ENCODE measurements at places on chromosomes 11 and 22. TPM values are rescaled to one million over a fixed set of nuclear protein-coding genes. Genes with fewer than 3 reads are reported as not detected.

DNA sequence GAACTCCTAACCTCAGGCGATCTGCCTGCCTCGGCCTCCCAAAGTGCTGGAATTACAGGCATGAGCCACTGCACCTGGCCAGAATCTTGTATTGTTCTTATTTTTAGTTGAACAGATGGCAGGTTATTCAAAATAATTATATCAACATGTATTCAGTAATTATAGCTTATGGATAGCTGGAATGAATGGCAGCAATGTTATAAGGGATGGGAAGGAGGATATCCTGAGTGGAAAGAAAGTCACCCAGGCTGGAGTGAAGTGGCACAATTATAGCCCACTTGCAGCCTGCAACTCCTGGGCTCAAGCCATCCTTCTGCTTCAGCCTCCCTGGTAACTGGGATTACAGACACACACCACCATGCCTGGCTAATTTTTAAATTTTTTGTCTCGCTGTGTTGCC, 88.1 kb downstream of the MED15 start:
- H3K4me1 ChIP-seq, result no peaks in the 10 kb centered on the region
- no peak for DNase-seq
- no peaks in the 10 kb centered on the region for H3K27me3 ChIP-seq

DNA sequence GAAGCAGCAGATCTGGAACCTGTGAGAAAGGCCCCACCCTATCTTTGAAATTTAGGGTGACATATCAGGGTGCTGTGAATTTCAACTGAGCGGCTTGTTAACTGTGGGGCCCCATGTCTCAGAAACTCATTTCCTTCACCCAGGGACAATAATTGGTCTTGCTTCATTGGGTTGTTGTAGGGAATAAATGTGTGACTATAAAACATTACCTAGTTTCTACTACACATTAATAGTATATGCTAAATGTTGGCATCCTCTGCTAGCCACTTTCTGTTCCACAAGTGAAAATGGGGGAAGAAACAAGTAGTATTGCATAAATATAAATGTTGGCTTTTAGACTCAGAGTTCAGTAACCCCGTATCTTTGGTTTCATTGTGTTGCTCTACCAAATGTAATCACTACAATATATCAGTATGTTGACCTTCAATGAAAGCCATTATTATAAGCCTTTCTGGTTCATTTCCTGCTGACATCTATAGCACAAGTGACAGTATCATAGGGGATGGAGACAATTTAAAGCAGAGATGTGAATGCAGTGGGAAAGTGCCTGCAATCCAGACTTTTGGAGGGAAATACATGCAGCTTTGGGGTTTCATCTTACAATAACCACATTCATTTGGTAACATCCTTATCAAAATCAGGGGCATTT, 905.5 kb upstream of the RAG2 start:
- H3K27ac ChIP-seq, result no peak overlapping the region
- no peak for DNase-seq
- no peaks in the 10 kb centered on the region for H3K27me3 ChIP-seq
- H3K4me1 ChIP-seq, result peaks cover 18% of the 10 kb centered on the region

The FXYD6 gene
- total RNA-seq, result 28.5 TPM

DNA sequence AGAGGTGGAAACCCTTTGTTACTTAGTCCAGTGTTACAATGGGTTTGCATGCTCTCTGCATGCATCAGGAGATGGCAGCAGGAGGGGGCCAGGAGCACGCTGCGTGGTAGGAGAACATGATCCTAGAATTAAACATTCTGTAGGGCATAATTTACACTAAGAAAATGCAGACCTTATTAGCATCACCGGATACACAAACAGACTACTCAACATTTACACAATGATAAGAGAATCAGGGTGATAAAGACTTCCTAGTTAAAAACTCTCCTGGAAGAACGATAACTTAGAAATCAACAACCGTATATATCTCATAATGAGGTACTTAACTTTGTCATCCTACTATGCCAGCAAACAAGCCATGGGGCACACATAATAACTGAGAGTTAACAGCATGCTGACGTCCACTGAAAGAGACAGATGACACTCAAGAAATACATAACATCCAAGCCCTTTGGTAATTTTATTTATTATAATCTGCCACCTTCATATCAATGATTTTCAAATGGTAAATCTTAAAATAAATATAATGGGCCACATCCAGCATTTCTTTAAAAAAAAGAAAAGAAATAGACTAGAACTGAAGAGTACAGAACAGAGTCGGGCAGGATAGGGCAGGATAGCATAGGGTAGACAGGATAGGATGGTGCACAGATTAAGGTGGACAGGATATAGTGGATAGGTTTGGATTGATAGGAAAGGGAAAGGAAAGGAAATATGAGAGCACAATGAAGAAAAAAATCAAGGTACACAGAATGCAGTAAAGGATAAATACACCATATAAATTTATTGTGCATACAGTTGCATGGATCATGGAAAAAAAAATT, 27.5 kb downstream of the CADM1 start:
- peak overlapping the region; percentile 76 for H3K27ac ChIP-seq
- H3K27me3 ChIP-seq, result peaks cover 3% of the 10 kb centered on the region
- DNase-seq, result no peak
- H3K4me3 ChIP-seq, result peak overlapping the region; percentile 12

- H3K4me3 ChIP-seq, result no peak overlapping the region
- no peak overlapping the region for H3K27ac ChIP-seq
- H3K27me3 ChIP-seq, result peaks cover 3% of the 10 kb centered on the region
- no peaks in the 10 kb centered on the region for H3K36me3 ChIP-seq
Observed at GRCh38 chr11:121368364-121369240, 76.0 kb downstream of the SC5D start.

GRCh38 chr11:19735909-19736498, 23.4 kb downstream of the NAV2 start:
- no peak overlapping the region for H3K4me3 ChIP-seq
- DNase-seq, result no peak
- H3K27me3 ChIP-seq, result peaks cover 26% of the 10 kb centered on the region
- H3K4me1 ChIP-seq, result peaks cover 12% of the 10 kb centered on the region

GRCh38 chr11:64757549-64758329, 2.0 kb downstream of the PYGM start:
- peaks cover 14% of the 10 kb centered on the region for H3K4me1 ChIP-seq
- no peak overlapping the region for H3K4me3 ChIP-seq
- no peak for DNase-seq
- H3K27me3 ChIP-seq, result no peaks in the 10 kb centered on the region
- H3K27ac ChIP-seq, result no peak overlapping the region

DNA sequence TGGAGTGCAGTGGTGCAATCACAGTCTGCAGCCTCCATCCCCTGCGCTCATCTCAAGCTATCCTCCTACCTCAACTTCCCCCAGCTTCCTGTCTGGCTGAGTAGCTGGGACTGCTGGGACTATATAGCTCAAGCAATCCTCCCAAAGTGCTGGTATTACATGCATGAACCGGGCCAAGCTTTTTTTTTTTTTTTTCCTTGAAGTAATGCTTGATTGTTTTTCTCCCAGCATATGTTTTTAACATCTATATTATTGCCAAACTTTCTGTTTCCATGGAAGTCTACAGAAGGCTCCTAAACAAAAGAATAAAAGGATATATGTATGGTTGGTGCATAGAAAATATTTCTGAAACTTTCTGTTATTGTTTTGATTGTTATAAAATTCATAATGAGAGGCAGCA, 853.6 kb downstream of the KCNA4 start:
- H3K4me1 ChIP-seq, result no peaks in the 10 kb centered on the region
- no peaks in the 10 kb centered on the region for H3K36me3 ChIP-seq
- H3K4me3 ChIP-seq, result no peak overlapping the region

The CRYBA4 gene
- total RNA-seq, result not detected

GRCh38 chr11:35583126-35583525, 35.1 kb upstream of the FJX1 start:
- H3K4me3 ChIP-seq, result no peak overlapping the region
- H3K27me3 ChIP-seq, result peaks cover 5% of the 10 kb centered on the region
- H3K4me1 ChIP-seq, result peaks cover 3% of the 10 kb centered on the region
- H3K27ac ChIP-seq, result no peak overlapping the region

Measured in progenitor cell of endocrine pancreas (in vitro differentiated cells).